Activated CD4-positive, alpha-beta memory T cell treated with anti-CD3 and anti-CD28 coated beads for 36 hours (primary cell): ENCODE measurements at places on chromosomes 16 and 17. TPM values are rescaled to one million over a fixed set of nuclear protein-coding genes. Genes with fewer than 3 reads are reported as not detected.
A peak's percentile ranks its signal among the peaks of the same experiment; 100 is the strongest.

ZNF205 gene
- total RNA-seq: 0.21 TPM

CBLN1 gene
- total RNA-seq: not detected

- H3K4me1 ChIP-seq: peaks cover 13% of the 10 kb centered on the region
- no peak overlapping the region for H3K4me3 ChIP-seq
- no peak for DNase-seq
- peaks cover 19% of the 10 kb centered on the region for H3K36me3 ChIP-seq
- H3K27me3 ChIP-seq: no peaks in the 10 kb centered on the region
Measured at GRCh38 chr16:87734644-87735043, 31.1 kb downstream of the KLHDC4 start.

- H3K36me3 ChIP-seq: peaks cover 6% of the 10 kb centered on the region
- DNase-seq: peak; percentile 35
Measured at GRCh38 chr16:80719573-80719972, 84.8 kb downstream of the CDYL2 start.

GRCh38 chr16:67914758-67915495 is 16.7 kb downstream of the CTRL start:
- peaks cover 5% of the 10 kb centered on the region for H3K36me3 ChIP-seq
- no peak for DNase-seq
- H3K27ac ChIP-seq: no peak overlapping the region
- H3K4me3 ChIP-seq: no peak overlapping the region
- H3K27me3 ChIP-seq: no peaks in the 10 kb centered on the region
